Fibroblast of pulmonary artery (primary cell): ENCODE measurements at places on chromosomes 1 and 21.

DNA sequence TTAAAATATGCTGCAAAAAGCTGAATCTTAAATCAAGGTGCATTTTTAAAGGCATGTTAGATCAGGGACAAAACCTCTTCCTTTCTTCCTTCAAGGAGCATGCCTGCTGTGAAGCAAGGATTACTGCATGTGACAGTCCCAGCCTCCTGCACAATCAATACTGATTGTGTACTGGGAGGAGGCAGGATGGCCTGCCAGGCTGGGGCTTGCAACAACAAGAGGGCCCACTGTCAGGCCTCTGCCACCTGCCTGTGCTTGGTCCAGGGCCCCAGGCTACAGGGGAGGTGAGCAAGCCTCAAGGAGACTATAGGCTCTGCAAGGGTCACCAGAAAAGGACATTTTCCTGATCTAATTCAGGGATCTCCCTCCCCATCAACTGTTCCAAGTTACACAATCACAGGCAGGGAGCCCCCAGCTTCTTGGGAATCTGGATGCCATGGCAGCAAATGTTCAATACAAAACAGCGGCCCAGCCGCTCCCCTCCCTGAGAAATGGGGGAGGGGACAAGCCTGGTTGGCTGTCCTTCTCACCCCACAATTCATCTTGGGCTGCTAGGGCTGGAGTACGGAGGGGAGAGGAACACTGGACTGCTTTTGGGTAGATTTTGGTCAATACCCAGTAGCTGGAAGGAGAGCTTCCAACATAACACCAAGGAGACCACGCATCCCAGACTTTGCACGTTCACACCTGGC is 76.7 kb downstream of the SSBP3 start:
- no peak for DNase-seq

- no peak for DNase-seq
Measured at GRCh38 chr1:100344774-100345173, 7.5 kb upstream of the CDC14A start.

DNA sequence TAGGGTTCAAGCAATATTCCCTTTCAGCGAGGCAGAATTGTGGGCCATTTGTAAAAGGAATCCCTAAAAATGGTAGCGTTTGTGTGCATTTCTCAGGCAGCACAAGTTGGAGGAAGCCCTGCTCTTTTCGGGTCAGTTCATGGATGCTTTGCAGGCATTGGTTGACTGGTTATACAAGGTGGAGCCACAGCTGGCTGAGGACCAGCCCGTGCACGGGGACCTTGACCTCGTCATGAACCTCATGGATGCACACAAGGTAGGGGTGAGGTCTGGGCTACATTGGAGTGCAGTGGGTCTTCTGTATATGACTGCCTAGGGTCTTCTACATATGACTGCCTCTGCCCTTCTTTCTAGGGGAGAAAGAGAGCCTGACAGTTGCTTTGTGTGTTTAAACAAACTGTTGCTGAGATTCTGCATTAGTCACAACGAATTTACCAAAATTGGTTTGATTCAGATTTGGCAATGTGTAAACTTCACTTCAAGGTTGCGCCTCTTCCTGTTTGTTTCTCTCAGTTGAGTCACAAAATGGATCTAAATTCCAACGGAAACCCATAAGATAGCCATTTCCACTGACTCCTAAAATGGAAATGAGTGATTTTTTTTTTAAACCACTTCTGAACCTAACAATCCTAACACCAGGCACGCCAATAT is 40.4 kb upstream of the BMP8A start:
- DNase-seq = peak; percentile 96

DNA sequence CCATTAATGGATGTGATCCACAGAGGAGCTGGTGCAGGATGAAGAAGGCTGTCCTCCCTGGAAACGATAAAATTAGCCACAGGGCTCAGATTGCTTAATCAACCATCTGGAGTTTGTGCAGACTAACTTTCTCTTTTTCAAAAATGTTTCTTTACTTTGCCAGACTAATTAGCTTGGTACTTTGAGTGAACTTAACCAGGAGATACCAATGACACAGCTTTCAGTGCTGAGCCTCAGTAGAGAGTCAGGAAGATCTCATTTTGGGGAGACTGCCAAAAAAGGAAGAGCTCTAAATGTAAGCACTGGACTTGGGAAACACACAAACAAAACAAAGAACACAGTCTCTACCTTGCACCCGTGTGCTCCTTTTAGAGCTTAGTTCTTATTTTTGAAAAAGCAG is 248.1 kb upstream of the DEPDC1 start:
- no peak for DNase-seq

GRCh38 chr1:24732186-24732885 is 12.9 kb upstream of the CLIC4 start:
- no peak for DNase-seq

DNA sequence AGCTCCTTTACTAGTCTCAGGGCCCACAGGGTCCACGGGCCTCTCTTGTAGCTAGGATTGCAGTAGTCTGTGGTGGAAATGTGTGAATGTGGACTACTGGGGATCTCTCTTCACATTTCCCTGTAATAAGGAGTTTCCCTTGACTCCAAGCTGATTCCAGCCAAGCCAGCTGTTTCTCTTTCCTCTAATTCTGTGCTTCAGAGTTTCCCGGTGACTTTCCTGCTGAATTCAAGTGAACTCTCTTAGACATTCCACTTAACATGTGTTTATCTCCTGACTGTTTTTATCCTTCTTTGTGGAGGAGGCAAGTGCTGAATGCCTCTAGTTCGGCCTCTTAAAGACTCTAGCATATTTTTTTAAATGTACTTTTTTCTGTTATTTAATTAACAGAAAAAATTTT is 354.0 kb upstream of the RGS18 start:
- no peak for DNase-seq

GRCh38 chr1:162899422-162900146 is 38.6 kb upstream of the CCDC190 start:
- DNase-seq = peak; percentile 89

- DNase-seq = peak; percentile 31
Measured at GRCh38 chr1:32393832-32394140, 455 bp downstream of the BSDC1 start.

DNA sequence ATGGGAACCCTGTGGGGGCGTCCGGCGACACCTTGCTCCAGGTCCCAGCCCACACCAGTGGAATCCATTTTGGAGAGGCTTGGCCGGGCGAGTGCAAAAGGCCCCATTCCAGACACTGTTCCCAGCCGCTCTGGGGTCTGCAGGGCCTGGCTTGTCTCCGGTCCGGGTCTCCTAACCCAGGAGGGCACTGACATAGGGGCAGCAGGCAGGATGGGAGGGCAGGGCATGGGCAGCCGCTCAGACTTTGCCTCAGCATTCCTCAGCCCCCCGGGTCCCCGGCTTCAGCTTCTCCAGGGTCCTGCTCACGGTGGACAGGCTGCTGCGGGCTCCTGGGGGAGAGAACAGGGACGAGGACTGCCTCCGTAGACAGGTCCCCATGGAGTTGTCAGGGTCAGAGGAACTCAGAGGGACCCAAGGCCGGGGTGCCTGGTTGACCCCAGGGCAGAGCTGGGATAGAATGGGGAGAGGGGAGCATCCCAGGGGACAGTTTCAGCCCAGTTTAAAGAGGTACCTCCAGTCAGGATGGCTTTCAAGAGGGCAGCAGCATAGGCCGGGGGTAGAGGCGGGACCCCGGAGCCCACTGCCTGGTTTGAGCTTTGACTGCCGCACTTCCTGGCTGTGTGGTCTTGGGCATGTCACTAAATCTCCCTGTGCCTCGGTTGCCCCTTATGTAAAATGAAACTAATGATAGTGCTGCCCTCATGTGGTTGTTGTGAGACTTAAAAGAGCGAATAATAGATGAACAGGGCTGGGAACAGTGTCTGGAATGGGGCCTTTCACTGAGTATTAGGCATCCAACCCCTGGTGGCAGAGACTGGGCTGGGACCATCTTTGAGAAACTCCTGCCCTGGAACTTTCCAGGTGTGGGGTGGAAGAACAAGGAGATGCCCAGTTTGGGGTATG is 3.7 kb downstream of the KNCN start:
- DNase-seq = peak; percentile 70

GRCh38 chr1:25622531-25622930 is 5.9 kb downstream of the MAN1C1 start:
- DNase-seq = no peak
